ENCODE measurements at places on chromosomes 7 and 10. TPM values are rescaled to one million over a fixed set of nuclear protein-coding genes. Genes with fewer than 3 reads are reported as not detected.

DNA sequence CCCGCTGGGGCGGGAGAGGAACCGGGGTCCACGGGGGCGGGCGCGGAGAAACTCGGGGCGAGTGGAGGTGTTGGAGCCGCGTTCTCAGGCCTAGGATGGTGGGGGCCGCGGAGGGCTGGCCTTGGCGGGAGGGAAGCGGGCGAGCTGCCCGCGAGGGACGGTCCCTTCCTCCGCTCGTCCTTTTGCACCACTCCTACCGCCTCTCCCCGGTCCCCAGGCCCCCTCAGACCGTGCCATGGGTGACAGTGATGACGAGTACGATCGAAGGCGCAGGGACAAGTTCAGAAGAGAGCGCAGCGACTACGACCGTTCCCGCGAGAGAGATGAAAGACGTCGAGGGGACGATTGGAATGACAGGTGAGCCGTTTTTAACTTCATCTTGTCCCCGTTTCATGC is 451 bp downstream of the SRRT start:
- ATAC-seq = peak; percentile 51

TFR2 gene
- 0.68 TPM for total RNA-seq

ANKRD30A gene
- total RNA-seq = not detected

- no peak for ATAC-seq
Measured at GRCh38 chr10:35208536-35208935, 81.9 kb downstream of the CREM start.

GRCh38 chr7:29764227-29764626 is 42.1 kb upstream of the WIPF3 start:
- ATAC-seq = no peak

DNA sequence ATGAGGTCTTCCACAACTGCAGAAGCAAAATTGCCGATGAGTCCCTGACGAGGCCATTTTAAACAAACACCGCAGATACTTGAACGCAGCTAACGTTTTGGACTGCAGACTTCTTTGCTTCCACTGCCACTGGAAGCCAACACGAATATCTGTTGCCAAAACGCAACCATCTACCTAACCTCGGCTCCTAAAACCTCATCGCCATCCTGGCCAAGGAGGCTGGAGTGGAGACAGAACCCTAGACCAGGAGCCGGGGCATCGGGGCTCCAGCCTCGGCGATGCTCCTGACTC is 493 bp downstream of the WDR91 start:
- no peak for ATAC-seq

- ATAC-seq = no peak
Measured at GRCh38 chr10:86900955-86901354, 56.5 kb downstream of the MMRN2 start.

DNA sequence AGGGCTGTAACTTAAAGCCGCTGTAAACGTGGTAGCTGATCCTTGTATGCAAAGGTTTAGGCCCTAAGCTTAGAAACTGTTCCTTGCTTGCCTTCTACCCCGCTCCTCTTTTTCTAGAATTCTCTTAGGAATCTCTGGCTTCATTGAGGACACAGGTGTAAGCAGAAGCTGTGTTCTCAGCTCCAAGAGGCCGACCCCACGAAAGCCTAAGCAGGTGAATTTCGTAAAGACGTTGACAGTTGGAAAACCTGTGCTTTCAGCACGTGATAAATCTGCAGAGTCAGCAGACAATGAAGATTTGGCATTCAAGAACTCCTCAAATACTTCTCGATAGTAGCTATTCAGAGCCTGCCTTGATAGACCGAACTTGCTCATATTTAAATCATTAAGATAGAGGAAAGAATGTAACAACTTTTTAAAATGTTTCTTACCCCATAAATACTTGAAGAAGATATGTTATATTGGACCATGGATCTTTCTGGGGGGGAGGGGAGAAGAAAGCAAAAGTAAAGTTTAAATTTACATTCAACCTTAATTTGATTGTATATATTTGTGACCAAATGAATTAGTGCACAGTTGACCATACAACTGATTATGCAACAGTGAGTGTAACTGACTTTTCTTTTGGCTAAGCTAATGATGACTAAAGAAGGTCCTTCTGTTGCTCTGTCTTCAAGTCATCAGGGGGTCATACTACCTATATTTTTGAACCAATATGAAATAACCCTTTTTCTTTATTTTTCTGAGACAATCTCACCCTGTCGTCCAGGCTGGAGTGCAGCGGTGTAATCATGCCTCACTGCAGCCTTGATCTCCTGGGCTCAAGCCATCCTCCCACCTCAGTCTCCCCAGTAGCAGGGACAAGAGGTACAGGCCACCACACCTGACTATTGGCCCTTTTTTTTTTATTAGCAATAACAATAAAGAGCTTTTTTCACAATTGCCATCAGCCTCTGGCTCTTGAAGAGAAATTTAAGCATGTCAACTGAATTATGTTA is 1.2 kb upstream of the GDI2 start:
- ATAC-seq = no peak

SFTPA1 gene
- total RNA-seq = 0.32 TPM

GRCh38 chr7:68562323-68562899 is 1035.9 kb upstream of the AUTS2 start:
- ATAC-seq = no peak

GRCh38 chr7:105943486-105943885 is 19.6 kb upstream of the CDHR3 start:
- ATAC-seq = no peak
